ENCODE measurements at places on chromosomes 2 and 18.

- DNase-seq, result no peak
Measured at GRCh38 chr18:74251297-74252038, 40.3 kb downstream of the CYB5A start.

DNA sequence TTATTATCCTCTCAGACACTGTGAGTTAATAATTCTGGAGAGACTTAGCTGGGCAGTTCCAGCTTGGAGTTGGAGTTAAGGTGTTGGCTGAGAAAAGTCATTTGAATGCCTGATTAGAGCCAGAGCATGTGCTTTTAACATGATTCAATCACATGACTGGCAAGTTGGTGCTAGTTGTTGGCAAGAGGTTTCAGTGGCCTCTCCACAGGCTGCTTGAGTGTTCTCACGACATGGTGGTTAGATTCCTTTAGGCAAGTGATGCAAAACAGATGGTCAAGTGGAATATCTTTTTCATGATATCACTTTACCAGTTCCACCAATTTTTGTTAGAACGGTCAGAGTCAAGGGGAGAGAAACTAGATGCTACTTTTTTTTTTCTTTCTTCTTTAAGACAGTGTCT, 262.7 kb upstream of the FN1 start:
- no peak for DNase-seq

DNA sequence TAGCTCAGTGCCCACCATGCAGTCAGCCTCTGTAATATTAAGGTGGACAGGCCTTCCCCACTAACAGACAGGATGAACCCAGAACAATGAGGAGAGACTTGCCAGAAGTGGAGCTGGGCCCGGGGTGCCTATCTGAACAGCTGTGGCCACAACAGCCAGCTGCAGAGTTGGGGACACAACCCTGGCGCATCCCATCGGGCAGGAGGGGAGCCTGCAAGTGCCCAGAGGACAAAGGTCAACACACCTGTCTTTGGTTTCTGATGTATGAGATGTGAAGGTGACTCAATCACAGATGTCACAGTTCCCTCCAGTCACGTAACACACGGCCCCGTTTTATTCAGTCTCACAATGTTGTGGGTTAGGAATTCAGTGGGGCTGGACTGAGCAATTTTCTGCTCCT, 48.2 kb upstream of the TAF1B start:
- DNase-seq, result no peak

GRCh38 chr2:49262801-49263560, 108.7 kb upstream of the FSHR start:
- DNase-seq, result no peak

GRCh38 chr2:219967247-219968245, 340.1 kb downstream of the SLC4A3 start:
- no peak for DNase-seq

DNA sequence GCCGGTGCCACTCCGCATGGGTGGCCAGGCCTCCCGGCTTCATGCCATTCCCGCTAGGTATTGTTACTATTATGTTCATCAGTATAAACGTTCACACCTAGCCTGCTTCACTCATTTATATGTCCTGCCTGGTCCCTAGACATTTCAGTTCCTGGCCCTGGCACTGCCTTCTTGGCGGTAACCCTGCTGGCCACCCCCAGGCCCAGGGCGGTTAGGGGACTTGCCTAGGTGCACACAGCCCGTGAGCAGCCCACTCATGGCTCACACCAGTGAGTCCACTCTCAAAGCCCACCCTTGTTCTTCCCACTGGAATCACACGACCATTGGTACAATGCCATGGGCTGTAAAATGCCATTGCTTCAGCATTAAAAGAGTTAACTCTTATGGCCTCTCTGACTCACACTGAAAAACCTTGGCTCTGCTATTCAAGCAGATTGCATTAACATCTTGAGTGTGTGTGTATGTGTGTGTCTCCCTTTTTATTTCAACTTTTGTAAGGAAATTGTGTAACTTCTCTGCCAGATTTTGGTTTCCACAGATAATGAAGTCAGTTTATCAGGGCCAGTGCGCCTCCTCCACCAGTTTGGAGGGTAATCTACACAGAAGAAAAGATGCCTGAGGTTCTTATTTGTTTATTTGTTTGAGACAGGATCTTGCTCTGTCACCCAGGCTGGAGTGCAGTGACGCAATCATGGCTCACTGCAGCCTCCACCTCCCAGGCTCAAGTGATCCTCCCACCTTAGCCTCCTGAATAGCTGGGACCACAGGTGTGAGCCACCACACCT, 74.2 kb downstream of the RAB31 start:
- DNase-seq, result no peak

GRCh38 chr18:12656605-12656937, 1.3 kb downstream of the SPIRE1 start:
- DNase-seq, result no peak

DNA sequence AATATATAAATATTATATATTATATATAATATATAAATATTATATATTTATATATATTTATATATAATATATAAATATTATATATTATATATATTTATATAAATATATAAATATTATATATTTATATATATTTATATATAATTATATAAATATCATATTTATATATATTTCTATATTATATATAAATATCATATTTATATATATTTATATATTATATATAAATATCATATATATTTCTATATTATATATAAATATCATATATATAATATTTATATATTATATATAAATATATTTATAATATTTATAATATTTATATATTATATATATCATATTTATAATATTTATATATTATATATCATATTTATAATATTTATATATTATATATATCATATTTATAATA, 321.4 kb downstream of the CDH2 start:
- DNase-seq, result no peak

- no peak for DNase-seq
Measured at GRCh38 chr2:17749753-17750438, 3.7 kb downstream of the SMC6 start.

GRCh38 chr18:70520867-70521266, 232.0 kb downstream of the SOCS6 start:
- DNase-seq, result no peak

DNA sequence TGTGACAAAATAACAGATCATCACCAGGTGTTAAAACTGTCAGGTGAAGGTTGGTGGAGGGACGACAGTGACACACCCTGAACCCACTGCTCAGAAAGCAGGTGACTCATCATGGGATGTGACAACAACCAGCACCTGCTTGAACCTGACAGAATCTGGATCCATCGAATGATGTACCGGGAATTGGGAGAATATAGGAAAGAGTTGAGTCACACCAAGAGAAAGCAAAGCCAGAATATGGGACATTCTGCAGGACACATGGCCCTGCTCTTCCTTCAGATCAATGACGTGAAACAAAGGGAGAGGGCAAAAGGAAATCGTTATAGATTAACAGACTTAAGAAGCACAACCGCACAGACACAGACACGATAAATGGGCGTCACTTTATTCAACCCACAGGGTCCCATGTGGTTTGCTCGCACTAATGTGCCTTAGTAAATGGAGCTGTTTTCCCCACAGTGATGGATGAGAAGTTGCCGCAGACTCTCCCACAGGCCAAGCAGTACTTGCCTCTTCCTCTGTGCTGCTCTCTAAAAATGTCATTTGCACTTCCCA, 100.1 kb downstream of the CRACDL start:
- DNase-seq, result peak; percentile 40

- DNase-seq, result no peak
Measured at GRCh38 chr2:158242280-158242679, 140.6 kb downstream of the UPP2 start.

DNA sequence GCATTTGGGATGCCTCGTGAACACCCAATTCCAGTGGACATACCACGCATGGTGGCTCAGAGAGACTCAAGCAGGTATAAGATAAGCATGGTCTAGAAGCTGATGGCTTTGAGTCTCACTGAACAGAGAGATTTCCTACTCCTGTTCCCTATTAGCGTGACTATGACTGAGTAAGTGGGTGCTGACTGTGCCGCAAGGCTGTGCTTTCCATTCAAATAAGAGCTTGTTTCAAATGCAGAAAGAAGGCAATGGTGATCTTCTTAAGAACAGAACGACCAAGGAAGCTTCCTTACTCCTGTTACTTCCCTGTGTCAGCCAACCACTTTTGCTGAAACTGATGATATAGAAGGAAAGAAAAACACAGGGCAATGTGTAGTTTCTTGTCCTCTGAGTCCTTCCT, 63.5 kb upstream of the IGFBP2 start:
- no peak for DNase-seq

DNA sequence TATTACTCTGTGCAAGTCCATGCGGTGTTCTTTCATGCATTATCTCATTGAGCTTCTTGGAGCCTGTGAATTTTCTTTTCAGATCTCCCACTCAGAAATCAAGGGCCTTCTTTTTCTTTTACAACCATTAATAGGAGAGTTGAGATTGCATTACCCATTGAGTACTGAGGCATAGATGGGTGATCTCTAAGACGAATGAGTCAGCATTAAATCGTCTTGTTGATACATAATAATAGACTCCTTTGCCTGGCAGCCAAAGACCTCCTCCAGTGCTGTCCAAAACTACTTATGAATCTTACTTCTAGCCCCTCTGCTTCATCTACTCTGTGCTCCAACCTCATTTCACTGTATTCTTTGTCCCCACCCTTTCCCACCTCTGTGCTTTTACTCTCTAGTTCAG, 180.5 kb downstream of the AGPS start:
- no peak for DNase-seq

DNA sequence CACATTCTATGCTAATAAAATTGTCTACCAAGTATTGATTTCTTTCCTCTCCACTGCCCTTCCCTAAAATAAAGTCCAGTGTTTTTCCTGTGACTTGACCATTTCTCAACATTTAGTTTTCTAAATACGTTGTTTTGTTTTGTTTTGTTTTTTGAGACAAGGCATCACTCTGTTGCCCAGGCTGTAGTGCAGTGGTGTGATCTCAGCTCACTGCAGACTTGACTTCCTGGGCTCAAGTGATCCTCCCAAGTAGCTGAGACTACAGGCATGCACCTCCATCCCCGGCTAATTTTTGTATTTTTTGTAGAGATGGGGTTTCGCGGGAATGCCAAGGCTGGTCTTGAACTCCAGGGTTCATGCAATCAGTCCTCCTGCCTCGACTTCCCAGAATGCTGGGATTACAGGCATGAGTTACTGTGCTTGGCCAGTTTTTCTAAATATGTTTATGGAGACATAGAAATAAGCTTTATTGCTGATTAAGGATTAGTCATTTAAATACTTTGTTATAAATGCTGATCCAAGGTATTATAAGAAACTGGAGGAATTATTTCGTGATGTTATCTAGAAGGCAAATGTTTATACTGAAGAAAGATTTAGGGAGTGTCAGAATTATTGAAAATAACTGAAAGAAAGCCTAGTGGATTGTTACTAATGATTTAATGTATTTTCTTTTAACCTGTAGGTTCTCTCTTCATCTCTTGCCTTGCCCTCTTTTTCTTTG, 5.7 kb upstream of the HTR2B start:
- DNase-seq, result no peak

GRCh38 chr2:84889332-84889731, 8.4 kb upstream of the TRABD2A start:
- no peak for DNase-seq

GRCh38 chr18:26981360-26982082, 116.0 kb upstream of the AQP4 start:
- no peak for DNase-seq

DNA sequence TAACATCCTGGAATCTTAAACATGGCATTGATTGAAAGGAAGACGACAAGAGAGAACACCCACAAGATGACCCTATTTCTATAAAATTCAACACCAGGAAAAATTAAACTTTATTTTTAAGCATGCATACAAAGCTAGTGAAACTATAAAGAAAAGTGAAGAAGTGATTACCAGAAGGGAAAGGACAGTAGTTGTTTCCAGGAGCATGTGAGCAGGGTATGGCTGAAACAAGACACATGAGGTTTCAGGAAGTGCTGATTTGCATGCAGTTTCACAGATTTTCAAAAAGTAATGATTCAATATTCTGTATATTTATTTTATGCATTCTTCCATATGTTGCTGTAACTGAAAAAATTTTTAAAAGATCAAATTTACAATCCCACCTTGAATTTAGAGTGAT, 24.6 kb upstream of the DAW1 start:
- no peak for DNase-seq

DNA sequence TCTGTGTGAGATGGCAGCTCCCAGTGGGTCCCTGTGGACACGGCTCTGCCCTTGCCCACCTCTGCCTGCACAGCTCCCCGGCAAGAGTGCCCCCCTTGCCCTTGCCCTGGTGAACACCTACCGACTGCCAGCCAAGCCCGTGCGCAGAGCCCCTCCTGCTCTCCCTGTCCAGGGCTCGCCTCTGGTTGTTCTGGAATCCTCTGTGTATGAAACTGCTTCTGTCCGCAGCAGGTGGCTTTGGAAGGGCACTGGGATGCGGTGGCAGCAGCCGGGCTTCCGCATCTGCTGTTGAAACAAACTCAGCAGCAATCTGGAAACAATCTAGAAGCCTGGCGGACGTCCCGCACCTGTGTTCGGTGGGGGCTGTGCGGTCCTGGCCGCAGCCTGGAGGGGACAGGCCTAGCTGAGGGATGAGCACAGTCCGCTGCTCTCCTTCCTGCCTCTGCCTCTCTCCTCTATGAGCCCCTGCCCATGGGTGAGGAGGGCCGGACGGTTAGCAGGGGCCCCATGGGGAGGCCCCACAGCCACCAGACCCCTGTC, 34.0 kb upstream of the KLF11 start:
- no peak for DNase-seq

GRCh38 chr2:15593327-15593705, 1.6 kb downstream of the DDX1 start:
- no peak for DNase-seq

DNA sequence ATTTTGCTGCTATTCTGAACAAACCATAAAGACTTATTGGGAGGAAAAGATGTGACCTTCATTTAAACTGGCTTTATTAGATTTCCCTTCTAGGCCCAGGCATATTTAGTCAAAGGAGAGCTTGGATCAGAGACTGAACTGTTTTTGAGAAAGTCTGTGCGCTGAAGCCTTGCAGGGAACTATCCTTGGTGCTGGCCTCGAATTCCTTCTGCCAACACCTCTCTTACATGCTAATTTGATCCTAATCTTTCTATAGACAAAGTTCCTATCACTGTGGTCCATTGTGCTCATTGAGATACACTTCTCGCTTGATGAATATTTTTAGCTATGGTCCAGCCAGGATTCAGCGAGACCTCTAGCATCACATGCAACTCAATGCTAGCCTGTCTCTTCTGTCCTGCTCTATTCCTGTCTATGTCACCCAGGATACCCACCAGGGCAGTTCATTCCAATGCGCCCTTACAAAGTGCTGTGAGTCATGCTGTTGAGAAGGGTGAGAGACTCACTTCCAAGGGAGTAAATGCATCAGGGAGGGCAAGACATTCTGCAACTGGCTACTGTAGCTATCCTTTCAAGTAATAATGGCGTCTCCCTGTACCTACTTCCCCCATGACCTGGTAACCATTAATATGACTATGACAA, 356.7 kb upstream of the LYPD1 start:
- no peak for DNase-seq

GRCh38 chr2:55357164-55357563, 62.5 kb downstream of the CCDC88A start:
- no peak for DNase-seq

Measured in activated CD4-positive, alpha-beta T cell treated with anti-CD3 and anti-CD28 coated beads, Interleukin-2, amount 50 U/mL, for 4 hours (primary cell).